ENCODE measurements at places on chromosomes 1 and 21. TPM values are rescaled to one million over a fixed set of nuclear protein-coding genes. Genes with fewer than 3 reads are reported as not detected.

COL16A1 gene
- total RNA-seq = 2.2 TPM

CCDC181 gene
- not detected for total RNA-seq

TEX38 gene
- total RNA-seq = 0.47 TPM

LPAR3 gene
- 27.2 TPM for total RNA-seq

CYP4B1 gene
- total RNA-seq = 0.30 TPM

BACH1 gene
- 28.4 TPM for total RNA-seq

BTBD8 gene
- total RNA-seq = 2.8 TPM

OR2L2 gene
- total RNA-seq = not detected

NUDT17 gene
- 1.8 TPM for total RNA-seq

NPR1 gene
- 0.07 TPM for total RNA-seq

DNA sequence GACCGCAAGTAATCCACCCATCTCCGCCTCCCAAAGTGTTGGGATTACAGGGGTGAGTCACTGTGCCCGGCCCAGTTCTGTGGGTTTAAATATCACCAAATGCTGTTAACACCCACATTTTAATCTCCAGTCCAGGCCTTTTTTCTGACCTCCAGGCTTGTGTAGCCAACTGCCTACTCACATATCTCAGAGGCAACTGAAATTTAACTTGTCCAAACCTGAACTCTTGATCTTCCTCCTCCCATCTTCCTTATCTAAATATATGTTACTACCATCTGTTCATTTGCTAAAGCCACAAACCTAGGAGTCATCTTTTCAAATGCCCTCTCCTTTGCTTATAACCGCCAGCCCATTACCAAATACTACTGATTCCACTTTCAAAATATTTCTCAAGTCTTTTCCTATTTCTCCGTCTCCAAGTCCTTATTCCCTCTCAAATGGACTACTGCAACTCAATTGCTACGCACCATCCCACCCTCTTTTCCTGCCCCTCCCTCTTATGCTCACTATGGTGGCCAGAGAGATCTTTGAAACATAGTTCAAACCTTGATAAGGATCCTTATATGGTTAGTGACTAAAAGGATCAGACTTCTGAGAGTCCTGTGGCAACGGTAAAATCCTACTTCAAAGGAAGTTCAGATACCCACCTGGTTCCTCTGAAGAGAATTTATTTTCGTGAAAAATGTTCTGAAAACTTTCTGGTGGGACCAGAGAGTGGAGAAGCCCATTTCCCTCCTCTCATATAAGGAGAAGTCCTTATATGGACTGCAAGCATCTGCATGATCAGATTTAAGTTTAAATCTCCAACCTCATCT is 78.5 kb upstream of the CDC42BPA start:
- peak; percentile 69 for DNase-seq

- DNase-seq = no peak
Measured at GRCh38 chr1:196976278-196976677, 1.1 kb upstream of the CFHR5 start.

- no peak for DNase-seq
Measured at GRCh38 chr1:67148516-67149178, 13.9 kb upstream of the C1orf141 start.

GRCh38 chr21:43266534-43266933 is 97.7 kb downstream of the CRYAA start:
- DNase-seq = no peak

DNA sequence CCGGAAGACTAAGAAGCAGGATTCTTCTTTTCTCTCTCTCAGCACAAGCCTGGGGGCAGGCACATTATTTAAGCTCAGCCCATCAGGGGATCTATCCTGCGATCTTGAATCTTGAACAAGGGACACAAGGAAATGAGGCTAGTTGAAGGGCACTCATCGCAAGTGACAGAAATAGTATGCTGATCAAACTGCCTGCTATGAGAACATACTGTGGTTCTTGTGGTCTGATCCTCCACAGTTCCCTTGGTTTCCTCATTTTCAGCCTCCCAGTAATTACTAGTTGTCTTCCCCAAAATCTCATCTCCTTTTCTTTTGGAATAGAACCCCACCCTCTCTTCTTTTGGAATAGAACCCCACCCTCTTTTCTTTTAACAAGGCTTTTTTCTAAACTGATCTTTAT is 6.5 kb downstream of the ANKRD45 start:
- no peak for DNase-seq

DNA sequence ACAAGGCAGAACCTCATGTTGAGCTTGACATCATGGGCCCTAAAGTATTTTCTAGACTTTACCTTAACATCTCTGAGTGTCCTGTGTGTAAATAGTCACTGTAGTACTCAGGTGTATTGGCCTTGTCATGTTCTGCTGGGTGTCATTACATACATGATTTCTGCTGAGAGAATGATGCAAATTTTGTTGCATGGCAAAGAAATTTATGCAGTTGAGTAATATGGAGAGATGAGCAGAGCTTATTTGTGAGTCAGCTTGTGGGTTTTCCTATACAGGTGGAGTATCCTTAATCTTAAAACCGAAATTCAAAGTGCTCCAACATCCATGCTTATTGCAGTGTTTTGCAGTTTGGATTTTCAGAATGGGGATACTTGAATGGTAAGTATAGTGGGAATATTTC is 36.6 kb downstream of the RGL1 start:
- no peak for DNase-seq

DNA sequence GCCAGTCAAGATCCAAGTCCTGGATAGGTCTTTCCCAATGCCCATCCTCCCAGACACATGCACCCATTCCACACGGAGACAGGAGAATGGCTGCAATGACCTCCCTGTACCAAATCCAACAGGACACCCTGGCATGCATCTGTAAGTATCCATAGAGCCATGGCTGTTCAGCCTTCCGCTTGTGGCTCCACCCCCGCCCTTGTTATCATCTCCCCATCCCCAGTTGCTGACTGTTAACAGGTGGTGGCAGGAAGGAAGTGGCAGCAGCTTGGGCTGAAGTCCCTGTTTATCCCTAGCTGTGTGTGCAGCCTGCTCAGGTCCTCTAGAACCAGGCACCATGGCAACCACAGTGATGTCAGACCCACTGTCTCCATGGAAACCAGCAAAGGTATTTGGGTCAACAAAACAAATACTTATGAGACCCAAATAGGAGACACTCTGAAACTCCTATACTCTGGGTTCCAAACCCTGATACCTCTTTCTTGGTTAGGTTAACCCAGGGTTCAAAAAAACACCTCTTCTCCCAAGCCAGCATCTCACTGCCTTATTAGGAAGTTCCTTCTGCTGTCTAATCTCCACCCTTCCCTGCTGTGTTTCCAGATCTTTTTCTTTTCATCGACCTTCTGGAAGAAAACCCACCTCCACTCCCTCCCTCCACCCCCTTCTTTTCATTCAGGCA is 721 bp downstream of the PBXIP1 start:
- no peak for DNase-seq

DNA sequence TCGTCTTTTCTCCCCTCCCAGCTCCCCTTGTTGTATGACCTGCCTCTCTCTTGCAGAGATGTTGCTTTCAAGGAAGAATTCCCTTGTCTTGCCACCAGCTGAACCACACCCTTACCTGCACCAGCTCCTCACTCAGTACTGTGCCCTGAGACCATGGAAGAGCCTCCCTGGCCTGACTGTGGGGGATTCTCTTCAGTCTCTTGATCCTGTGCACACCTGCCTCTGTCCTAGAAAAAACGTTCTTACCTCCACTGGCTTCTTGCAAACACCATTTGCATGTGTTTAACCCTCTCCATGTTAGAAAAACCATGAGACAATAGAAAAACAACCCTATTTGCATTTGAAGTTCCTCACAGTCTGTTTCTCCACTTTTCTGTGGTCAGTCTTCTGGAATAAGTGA is 43.3 kb upstream of the FCRL4 start:
- DNase-seq = no peak

DNA sequence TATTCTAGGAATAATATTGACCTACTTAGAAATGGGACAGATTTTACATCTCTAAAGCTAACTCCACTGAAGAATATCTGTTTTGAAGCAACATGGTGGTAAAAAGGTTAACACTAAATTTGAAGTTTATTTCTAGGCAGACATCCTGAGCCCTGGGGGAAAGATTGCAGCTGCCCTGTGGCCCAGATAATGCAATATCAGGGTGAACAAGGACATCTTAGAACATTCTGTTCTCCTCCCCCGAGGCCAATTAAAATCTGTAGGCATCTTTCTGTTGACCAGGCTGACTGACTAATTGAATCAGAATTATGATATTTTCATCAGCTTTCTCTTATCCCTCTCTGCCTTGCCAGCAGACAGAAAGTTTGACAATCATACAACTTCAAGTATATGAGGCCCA is 149.8 kb upstream of the DUSP10 start:
- DNase-seq = no peak

GRCh38 chr21:21332492-21332891 is 334.3 kb downstream of the NCAM2 start:
- no peak for DNase-seq

DNA sequence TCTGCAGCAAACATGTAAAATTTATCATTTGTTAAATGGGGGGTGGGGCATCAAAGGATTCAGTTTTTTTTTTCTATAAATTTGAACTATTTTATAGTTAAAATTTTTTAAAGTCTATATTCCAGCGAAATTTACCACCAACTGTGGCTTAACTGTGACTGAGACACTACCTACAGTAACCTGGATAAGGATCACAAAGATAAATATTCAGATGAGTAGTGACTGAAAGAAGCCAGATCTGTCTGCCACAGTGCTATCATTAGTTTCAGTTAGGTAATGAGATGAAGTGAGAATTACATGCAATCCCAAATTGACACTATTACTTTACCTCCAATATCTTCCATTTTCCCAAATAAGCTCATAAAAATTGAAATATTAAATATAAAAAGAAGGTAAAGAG is 5.4 kb downstream of the SPATA6 start:
- DNase-seq = no peak

GRCh38 chr1:232179896-232180778 is 449.8 kb downstream of the SIPA1L2 start:
- DNase-seq = no peak

GRCh38 chr1:94329276-94329675 is 88.9 kb upstream of the ABCD3 start:
- no peak for DNase-seq

- peak; percentile 35 for DNase-seq
Measured at GRCh38 chr1:232678185-232678886, 48.4 kb upstream of the SIPA1L2 start.

- peak; percentile 41 for DNase-seq
Measured at GRCh38 chr1:54158071-54158470, 5.3 kb upstream of the CDCP2 start.

DNA sequence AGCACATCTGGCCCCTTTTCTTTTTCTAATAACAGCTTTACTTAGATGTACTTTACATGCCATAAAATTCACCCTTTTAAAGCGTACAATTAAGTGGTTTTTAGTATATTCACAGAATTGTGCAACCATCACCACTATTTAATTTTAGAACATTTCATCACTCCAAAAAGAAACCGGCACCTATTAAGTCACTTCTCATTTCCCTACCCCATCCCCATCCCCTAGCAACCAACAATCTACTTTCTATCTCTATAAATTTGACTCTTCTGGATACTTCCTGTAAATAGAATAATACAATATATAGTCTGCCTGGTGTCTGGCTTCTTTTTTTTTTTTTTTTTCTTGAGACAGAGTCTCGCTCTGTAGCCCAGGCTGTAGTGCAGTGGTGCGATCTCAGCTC is 59.5 kb upstream of the ENAH start:
- no peak for DNase-seq

DNA sequence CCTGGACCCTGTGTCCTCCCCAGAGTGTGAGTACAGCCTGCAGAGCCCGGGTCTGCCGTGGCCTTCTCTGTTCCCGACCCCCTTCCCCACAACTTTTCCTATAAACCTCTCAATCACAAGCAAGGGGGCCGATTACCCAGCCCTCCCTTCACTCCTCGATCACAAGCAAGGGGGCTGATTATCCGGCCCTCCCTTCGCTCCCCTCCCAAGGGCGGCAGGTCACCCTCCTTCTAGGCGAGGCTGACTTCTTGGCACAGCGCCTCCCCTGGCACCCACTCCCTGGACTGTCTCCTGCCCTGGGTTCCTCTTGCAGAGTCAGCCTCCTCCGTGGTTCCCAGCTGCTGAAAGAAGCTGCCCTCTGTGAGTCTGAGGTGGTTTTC is 12.3 kb upstream of the LDLRAP1 start:
- no peak for DNase-seq

Data from HCT116 (cell line).